Stimulated activated CD4-positive, alpha-beta T cell treated with anti-CD3 and anti-CD28 coated beads, Interleukin-15, amount 100 ng/mL, for 48 hours (primary cell): ENCODE measurements at places on chromosomes 7 and 10.

GRCh38 chr10:110035070-110035921 lies 27.5 kb downstream of the ADD3 start:
- DNase-seq, result no peak

- no peak for DNase-seq
These were observed 175.8 kb downstream of the TCERG1L start for GRCh38 chr10:131135716-131136115.

DNA sequence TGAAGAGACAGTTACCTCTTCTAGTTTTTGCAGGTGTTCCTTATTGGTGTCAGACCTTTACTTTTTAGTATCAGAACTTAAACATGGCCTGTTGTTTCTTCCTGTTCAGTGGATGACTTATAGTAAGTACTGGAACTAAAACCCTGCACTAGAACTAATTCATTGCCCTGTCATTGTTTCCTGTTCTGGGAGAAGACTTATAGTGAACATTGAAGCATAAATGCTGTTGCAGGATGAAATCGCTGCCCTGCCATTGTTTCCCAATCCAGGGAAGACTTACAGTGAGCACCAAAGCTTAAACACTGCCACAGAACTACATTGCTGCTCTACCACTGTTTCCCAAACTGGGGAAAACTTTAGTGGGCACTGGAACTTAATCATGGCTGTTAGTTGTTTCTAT lies 13.1 kb downstream of the IPMK start:
- no peak for DNase-seq

DNA sequence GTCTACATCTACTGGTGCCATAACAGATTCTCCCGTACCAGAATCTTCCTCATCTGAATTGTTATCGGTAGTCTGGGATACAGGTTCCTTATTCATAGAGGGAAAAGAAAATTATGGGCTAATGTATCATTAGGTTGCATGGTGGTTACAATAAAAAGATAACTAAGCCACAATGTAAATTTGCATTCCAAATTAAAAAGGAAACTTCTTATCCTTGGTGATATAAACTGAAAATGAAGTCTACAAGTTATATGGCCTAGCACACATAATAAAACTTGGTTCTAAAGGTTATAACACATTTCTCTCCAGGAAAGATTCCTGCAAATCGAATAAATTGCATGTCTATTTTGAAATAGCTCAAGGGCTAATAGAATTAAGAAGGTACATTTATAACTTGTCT lies 24.5 kb downstream of the NUDT13 start:
- DNase-seq, result no peak

- DNase-seq, result no peak
These were observed 203.0 kb upstream of the HDAC9 start for GRCh38 chr7:18292584-18292983.

DNA sequence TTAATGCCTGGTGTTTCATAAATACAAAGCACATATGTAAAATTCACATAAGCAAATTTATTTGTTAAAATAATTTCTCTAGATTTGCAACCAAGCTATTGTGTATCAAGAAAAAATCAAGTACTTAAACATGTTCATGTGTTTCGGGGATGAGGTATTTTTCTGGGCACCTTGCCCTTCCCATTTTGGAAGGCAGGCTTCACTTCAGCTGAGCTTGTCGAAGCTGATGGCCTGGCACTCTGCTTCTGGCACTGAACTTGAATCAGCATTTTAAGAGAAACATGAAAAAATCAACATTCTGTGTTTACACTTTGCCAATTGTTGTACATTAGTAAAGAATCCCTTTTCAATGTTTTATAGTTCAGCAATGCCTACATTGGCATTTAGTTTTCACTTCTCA lies 179.1 kb upstream of the STEAP4 start:
- DNase-seq, result no peak

GRCh38 chr10:45673074-45673648 lies 589 bp upstream of the ZFAND4 start:
- no peak for DNase-seq

DNA sequence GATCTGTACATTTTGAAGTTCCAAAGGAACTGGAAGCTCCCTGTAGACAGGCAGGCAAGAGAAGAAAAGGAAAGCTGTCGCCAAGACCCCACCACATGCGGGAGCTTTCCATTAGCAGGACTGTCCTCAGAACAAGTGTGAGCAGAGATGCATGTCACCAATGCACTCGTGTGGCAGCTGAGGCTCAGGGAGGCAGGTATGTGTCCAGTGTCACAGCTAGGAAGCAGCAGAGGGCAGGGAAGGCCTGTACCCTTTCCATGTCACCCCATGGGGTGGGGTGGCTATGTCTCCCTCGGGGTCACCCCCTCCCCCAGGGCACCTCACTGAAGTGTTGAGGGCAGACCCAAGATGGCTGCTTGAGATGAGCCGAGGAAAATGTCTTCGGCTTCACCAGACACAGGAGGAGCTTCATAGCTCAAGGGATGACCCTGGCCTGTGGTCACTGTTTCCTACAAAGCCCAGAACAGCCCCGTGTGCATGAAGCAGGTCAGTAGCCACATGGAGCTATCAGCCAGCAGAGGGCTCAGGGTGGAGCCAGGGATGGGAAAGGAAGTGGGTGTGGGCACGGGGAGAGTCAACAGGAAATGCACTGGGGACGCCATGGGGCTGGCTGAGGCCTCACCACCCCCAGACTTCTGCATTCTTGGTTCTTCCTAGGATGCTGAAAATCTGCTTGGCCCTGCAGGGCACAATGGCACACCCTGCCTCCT lies 96.6 kb downstream of the FAM53B start:
- DNase-seq, result peak; percentile 55

DNA sequence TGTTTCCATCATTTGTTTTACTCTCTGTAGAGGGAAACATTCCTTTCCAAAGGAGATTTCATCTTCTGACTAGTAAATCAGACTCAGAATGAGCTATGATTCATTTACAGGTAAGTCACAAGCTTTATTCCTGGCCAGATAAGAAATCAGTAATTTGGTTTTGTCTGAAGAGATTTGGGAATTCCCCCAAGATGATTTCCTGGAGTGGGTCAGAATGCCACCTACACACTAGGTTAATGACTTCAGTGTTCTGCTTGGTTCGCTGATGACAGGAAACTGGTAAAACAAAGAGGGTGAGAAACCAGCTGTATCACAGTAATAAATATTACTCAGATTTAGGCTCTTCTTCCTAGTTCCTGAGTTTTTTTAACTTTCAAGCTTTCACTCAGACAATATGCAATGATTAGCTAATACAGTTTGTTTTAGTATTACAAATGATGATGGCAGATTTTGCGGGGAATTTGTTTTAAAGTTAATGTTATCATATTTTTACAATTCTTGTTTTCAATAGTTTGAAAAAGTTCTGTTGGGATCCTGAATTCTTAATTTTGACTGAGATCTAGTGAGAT lies 8.3 kb upstream of the ASZ1 start:
- no peak for DNase-seq

DNA sequence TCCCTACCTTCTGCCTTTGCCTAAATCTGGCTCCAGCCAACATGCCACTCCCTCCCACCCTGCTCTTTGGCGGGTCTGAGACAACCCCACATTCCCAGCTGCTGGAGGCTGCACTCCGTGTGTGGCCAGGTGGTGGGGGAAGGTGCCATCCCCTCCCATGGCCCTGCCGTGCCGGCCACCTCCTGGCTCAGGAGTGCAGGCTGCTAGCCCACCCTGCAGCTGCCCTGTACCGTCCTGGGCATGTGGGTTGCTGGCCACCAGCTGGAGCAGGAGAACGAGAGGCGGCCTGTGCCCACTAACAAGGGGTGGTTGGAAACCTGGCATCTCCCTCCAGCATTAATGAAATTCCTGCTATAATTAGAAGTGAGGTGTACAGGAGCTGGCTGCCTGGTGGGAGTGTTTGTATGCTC lies 97.6 kb downstream of the ZMIZ1 start:
- DNase-seq, result no peak

DNA sequence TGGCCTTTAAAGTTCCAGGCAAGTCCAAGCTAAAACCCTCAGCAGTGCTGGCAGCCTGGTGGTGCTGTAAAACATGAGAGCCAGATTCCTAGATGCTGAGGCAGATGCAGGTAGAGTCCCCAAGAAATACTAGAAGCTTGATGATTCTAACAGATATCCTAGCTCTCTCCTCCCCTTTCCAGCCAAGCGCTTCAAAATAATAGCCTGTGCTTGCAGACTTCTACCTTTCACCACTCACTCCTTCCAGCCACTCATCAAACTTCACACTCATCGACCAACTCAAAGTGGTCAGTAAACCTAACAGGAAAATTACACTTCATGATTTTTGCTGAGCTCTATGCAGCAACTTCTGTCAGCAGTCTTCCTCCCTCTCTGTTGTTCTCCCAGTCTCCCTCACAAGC lies 50.2 kb downstream of the LMBR1 start:
- DNase-seq, result no peak

GRCh38 chr7:102872460-102872859 lies 40.3 kb upstream of the LRRC17 start:
- no peak for DNase-seq

- no peak for DNase-seq
These were observed 133.6 kb upstream of the ASAH2 start for GRCh38 chr10:50384898-50385297.

DNA sequence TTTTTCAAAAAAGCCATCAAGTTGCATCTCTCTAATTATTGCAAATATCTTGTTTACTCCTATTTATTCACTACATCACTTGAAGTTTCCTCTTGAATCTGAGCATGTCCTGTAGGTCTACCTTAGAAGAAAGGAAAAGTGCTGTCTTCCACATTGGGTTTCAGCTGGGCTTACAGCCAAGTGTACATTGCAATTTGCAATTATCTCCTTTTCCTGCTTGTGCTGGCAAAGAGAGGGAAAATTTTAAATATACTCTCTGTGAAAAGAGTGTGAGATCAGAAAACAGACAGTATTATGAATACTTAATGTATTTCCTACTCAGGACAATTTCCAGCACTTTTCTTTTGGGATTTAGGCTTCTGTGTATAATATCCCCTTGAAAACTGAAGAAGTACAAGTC lies 839.7 kb downstream of the CNTNAP2 start:
- no peak for DNase-seq

GRCh38 chr7:18626717-18627116 lies 131.2 kb downstream of the HDAC9 start:
- DNase-seq, result no peak

DNA sequence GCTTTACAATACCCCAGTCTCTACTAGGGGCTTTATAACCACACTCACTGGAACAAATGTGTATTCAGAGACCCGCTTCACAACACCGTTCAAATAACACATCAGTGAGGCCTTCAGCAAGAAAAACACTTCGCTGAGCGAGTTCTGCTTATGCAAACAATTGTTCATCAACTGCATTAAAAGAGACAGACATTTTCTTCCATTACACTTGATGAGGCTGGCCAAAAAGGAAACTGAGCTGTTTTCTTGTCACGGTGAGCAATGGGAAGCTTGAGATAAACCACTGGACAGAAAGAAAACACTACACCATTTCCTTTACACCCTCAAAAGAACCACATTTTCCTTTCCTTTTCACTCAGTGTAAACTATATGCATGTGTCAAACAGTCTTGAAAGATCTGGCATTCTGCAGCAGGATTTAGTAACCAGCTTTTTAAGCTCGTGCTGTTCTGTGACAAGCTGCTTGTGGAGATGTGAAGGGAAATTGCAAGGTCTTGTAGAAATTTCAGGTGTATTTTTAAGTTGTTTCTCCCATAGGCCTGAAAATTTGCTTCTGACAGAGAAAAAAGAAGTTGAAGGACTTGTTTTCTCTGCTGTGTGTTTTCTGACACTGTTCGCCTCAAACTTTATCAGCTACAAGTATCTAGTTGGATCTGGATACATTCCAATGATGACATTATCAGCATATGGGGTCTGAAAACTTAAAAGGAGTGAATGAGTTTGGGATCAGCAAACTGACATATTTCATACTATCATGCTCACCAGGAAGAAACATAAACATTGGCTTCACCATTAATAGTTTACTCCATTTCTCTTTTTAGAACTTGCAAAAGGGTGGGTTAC lies 693.1 kb downstream of the PARD3 start:
- no peak for DNase-seq
